ENCODE measurements at places on chromosomes 2 and 18.

GRCh38 chr2:147311058-147311430, 533.8 kb upstream of the ACVR2A start:
- no peak for DNase-seq

DNA sequence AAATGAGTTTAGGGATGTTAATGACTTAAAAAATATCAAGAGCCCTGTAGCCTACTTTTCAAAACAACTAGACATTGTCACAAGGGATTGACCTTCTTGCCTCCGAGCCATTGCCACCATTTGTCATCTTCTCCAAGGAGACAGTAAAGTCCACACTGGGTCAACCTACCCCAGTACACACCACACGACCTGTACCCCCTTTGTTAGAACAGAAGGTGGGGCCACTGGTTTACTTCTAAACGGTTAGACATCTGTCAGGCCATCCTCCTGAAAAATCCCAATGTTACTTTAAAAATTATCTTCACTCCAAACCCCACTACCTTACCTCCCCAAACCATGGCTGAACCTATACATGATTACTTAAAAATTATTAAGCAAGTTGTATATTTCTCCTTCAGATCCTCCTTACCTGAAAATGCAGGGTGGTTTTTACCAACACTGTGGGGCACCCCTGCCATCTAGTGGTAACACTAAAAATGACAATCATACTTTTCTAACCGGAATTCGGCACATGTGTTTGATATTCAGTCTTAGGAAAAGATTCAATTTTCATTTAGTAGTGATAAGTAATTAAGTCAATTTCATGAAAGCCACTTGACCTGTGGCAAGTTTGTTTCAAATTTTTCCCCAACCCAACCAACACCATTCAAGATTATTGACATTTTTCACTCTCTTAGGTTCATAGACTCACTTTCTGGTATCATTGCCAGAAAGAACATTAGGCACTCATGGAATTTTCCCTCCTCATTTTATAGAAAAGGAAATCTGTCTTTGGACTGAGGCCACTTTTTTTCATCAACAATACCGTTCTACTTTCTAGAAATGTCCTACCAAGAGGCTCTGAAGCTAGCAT, 265.3 kb upstream of the PKDCC start:
- peak; percentile 24 for DNase-seq

GRCh38 chr2:231464576-231465540, 574 bp upstream of the NCL start:
- peak; percentile 33 for DNase-seq

DNA sequence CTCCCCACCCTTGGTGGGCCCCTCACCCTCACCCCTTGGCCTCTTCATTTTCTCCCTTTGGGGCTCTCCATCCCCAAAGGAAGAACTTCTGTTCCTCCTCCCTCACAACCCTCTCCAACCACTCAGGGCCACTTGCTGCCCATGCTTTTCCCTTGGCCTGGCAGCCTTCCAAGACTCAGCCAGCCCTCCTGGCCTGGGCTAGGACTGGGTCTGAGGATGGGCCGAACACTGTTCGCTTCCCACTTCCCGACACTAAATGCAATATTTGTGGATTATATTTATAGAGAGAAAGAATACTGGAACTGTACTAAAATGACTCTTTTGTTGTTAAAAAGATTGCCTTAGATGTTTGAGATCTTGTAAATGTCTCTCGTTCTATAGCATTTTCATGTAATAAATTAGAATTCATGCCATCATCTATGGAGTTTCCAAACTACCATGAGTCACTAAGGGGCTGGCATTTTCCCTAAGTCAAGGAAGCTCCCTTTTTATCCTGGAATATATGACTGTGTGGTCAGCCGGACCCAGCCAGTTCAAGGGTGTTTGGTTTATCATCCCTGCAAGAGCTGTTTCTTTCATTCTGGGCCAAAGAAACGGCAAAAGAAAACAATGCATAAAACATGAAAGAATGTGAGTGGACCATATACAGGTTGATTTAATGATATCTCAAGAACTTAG, 3.8 kb downstream of the CXCR2 start:
- no peak for DNase-seq

DNA sequence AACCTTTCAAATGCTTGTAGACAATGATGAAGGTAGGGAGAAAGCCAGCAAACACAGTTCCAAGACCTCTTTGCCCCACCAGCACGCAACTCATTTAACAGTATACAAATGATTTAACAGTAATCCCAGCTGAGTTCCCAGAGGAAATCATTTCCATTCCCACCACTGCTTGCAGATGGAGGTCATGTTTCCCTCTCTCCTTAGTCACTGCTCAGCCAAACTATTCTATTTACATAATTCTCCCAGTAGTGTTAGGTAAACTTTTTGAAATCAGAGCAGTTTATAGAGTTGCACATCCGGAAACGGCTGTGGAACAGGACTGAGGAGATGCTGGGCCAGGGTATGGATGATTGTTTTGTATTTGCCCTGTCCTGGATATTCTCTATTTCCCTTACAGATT, 328.5 kb downstream of the FIGN start:
- DNase-seq = no peak

DNA sequence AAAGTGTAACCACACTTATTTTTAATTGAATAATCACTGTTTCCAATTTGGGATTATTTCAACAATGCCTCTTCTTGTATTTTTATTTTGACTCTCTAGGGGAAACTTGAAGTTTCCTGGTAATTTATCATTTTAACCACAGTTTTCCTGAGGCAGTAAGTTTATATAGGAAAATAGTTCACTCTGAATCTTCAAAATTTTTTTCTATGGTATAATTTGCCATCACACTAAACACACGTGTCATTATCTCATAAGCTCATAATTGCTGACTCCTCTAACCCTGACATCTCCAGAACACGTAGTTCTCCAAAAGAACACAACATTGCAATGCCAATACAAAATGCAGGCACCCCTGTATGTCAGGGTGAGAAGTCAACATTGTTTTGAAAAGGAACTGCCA, 102.2 kb upstream of the FZD7 start:
- peak; percentile 8 for DNase-seq

- no peak for DNase-seq
Observed at GRCh38 chr2:202355993-202356505, 20.1 kb upstream of the BMPR2 start.
